ENCODE measurements at places on chromosomes 3 and 15.

DNA sequence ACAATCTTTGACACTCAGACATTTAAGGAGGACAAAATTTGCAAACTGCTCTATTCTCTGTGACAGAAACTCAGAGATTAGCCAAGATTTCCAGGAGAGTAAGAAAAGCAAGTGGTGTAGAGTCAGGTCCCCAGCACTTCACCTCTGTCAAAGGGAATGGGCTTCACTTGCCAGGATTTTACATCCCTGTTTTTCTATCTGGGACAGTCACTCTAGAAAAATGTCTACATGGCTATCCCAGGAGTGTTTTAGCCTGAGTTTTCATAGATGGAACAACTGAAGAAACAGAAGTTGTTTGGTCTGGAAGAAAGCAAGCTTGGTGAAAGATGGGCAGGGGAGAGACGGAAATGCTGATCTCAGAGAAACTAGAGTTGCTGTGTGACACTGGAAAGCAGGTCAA is 3.0 kb downstream of the FAM219B start:
- no peak for DNase-seq

DNA sequence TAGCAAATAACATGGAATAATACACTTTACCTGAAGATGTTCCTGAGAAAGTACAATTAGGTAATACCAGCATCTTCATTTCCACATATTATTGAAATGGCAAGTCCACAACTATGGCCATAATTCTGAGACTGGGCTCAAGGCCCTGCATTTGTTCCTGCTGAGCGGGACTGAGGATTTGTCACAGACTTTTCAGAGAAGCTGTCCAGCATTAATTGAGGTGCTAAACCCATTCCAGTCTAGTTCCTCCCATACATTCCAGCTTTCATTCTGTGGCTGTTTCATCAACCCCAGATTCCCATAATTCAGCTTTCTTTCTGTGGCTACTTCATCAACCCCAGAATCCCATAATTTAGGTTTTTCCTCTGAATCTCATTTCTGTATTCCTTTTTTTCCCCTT is 293.4 kb upstream of the GBE1 start:
- DNase-seq: no peak

- DNase-seq: peak; percentile 17
These were observed 105.8 kb downstream of the LSAMP start for GRCh38 chr3:116339441-116340028.

GRCh38 chr3:40465111-40465407 is 7.9 kb downstream of the RPL14 start:
- DNase-seq: no peak

- DNase-seq: no peak
These were observed 9.2 kb downstream of the ALPK3 start for GRCh38 chr15:84826369-84826823.

DNA sequence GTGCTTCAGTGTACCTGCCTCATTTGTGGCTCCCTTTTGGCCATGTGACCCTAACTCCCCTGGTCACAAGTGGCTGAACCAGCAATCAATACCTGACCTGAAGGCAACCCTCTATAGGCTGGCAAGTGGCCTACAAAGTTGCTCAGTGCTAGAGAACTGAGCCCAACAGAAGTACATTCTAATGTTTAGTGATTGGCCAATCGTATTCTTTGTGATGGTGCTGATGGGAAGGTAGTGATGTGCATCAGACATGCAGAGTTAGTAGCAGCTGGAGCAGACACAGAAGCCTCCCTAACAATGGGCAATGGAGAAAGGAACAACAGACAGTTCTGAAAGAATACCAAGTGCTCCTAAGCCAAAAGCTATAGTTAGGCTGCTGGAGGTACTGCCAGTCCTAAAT is 10.4 kb upstream of the ATOSA start:
- no peak for DNase-seq

- DNase-seq: no peak
These were observed 10.2 kb upstream of the PLXND1 start for GRCh38 chr3:129616713-129617112.

DNA sequence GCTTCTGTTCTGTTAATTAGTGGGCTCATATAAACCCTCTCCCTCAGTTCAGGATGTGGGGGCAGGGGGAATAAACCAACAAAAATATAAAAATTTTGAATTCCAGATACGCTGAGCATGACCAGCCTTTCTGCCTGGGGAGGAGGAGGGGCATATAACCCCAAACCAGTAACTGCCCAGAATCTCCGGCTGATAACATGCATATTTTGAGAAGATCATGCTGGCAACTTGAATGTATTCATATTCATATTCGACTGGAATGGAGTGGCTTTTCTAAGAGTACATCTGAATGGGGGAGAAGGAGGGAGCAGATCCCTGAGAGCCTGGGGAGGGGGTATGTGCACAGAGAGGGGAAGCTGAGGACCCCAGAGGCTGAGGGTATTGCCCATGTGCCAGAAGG is 54.5 kb upstream of the LCTL start:
- DNase-seq: no peak

DNA sequence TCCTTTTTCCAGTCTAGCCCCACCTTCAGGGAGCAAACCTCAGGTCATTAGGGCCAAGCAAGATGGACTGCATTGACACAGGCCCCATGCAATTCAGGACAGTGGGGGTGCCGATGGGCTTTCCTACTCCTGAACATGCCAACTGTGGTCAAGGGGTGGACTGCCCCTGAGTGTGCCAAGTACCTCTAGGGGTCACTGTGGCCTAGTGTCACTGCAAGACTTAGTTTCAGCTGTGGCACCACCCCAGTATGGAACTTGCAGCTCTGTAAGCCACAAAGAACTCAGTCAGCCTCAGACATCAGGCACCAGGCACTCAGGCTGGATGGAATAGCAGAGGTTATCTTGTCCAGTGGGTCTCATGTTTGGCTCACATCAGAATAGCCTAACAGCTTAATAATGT is 32.3 kb downstream of the EXOG start:
- no peak for DNase-seq

- no peak for DNase-seq
These were observed 67.0 kb upstream of the GPR149 start for GRCh38 chr3:154496978-154497377.

- DNase-seq: no peak
These were observed 140.9 kb downstream of the NECTIN3 start for GRCh38 chr3:111212511-111212910.

GRCh38 chr3:156382458-156383346 is 172.2 kb downstream of the SSR3 start:
- no peak for DNase-seq

DNA sequence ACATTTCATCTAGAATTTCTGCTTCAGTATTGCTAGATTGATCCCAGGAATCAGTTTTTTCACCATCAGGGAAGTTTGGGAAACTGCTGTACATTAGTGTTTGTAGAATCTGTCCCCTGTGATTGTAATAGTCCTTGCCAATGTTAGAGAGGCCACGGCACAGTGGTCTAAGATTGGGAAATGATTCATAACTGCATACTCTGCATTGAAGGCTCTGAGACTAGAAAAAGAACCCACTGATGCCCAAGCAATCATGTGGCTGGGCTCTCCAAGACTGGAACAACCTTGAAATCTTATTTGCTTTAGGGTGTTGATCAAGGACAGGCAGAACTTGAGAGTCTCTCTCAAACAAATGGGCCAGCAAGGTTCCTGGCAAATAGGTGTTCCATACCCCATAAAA is 245.6 kb upstream of the LRTM1 start:
- DNase-seq: no peak

GRCh38 chr3:186742618-186743380 is 25.6 kb downstream of the KNG1 start:
- no peak for DNase-seq

DNA sequence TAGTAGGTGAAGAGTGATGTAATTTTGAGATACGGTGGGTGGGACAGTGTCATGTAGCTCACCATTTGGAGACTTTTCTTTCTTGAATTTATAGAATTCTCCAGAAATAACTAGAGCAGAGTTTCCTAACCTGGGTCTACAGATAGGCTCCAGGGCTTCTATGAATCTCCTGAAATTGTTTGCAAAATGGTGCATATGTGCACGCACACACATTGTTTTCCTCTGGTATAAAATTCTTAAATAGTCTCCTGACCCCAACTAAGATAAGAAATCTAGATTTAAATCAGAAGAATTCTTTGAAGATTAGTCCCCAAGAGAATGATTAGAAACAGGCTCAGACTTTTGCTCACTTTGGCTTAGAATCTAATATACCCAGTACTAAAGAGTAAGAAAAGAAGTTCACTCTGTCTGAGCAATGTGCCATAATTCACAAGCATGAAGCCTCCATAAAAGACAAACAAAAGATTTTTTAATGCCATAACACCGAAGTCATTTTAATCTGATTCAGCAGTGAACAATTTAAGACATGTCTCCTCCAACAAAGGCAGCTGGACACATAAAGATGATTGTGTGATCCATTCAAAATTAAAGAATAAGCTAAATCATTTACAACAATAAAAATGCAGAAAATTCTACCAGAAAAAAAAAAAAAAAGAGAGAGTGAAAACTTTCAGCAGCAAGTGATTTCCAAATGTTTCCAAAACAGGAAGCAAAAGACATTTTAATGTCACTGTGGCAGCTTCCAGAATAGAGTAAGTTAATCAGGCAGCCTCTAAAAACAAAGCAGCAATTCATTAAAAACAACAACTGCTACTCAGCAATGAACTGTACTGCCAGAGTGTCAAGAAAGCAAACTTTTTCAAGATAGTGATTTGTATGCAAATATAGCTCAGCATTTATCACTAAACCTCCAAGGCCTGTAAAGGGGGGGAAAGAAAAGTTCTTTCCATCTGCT is 975.5 kb upstream of the CFAP20DC start:
- no peak for DNase-seq

GRCh38 chr3:178260887-178261565 is 275.2 kb upstream of the KCNMB2 start:
- DNase-seq: no peak

DNA sequence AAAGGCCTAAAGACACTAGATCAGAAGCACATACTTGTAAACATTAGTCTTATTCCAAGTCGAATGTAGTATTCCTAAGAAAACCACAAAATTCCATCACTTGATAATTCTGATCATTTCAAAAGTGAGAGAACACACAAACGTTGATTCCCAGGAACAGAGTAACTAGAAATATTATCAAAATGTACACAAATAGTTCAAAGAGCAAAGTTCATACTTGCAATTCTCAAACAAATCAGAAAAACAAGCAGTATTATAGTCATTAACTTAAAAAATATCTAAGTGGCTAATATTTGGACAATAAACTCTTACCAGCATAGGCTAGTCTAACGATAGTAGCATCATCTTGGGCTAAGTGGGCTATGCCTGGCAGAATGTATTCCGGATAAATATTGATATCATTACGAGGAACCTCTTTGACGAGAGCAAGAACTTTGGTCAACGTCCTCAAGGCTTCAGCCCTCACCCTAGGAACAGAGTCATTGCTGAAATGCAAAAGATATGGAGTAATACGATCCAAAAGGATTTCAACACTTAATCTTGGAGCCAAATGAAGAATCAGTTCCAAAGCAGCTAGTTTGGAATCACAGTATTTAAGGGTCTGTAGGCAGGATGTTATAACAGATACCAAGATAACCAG is 13.3 kb downstream of the PIK3R4 start:
- DNase-seq: no peak

- DNase-seq: no peak
These were observed 94.5 kb upstream of the ADAMTSL3 start for GRCh38 chr15:83559310-83559966.

DNA sequence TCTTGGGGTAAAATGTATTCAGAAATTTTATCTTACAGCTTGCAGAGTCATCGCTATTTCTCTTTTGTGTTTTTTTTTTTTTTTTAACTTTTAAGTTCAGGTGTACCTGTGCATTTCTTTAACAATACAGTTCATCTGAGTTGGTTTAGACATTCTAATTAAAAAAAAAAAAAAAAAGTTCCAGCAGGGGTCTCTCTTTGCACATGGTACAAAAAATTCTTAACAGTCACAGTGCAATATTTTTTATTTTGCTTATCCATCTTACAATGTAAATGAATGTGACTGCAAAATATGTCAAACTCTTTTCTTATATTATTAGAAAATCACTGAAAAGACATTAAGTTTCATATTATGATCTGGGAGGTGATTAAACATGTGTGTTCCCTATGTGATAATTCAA is 47.5 kb upstream of the SLC9A9 start:
- no peak for DNase-seq

- no peak for DNase-seq
These were observed 460.5 kb downstream of the TUSC7 start for GRCh38 chr3:117170094-117170493.

DNA sequence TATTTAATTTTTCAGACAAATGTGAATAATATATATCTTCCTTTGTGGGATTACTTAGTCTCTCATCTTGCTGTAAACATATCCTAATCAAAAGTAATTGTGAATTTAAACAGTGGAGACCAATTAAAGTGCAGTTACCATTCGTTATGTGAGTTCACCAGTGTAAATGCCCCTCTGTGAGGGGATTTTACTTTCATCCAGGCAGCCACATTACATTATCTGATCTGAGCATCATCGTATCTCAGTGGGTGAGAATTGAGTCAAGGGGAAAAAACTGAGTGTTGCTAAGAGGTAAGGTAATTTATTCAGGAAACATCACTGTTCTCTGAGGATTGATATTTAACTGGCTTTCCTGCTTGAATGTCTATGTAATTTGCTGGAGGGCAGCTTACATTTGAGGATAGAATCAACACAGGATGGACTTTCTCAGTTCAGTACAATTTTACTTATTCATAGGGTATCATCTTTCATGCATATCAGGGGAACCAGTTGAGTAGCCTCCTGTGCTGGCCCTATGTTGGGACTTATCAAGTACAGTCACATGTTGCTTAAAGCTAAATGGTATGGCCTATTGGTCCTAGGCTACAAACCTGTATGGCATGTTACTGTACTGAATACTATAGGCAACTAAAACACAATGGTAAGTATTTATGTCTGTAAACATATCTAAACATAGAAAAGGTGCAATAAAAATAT is 219.7 kb downstream of the CD47 start:
- no peak for DNase-seq

- DNase-seq: no peak
These were observed 417.8 kb upstream of the GBE1 start for GRCh38 chr3:82179291-82179690.

DNA sequence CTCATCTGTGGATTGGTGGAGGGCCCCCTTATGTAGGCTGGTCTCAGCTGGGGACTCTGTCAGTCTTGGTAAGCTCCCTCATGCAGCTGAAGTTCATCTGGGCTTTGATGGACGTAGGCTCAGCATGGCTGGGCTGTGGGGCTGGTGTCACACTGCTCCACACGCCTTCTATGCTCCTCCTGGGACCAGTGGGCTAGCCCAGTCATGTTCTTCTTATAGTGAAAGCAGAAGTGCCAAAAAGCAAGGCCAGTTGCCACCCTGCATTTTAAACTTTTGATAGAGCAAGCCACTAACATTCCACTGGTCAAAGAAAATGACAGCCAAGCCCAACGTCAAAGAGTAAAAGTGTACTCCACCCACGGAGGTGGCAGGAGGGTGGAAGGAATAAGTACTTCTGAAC is 165.5 kb downstream of the MEX3B start:
- no peak for DNase-seq

DNA sequence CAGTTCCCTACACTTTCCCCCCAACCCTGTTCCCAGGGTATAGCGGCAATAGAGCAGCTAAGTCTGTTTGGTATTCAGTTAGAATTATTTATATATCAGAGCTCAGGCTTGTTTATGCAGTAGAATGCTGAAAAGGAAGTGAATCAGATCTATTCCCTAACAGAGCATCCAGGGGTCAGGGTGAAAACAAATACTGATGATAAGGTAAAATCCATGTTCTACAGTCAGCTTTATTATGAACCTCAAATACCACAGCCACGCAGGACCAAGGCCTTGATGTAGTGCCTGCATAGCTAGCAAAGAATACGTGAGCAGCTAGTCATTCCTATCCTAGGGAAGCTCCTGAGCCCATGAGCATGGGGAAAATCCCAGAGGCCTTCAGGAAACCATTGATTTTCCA is 229.7 kb upstream of the ICE2 start:
- no peak for DNase-seq

Measured in hypothalamus (tissue), 51 donors.